Progenitor cell of endocrine pancreas (in vitro differentiated cells): ENCODE measurements at places on chromosomes 4 and X. TPM values are rescaled to one million over a fixed set of nuclear protein-coding genes. Genes with fewer than 3 reads are reported as not detected.

- no peak for DNase-seq
Observed at GRCh38 chr4:169439244-169439643, 168.5 kb upstream of the SH3RF1 start.

GRCh38 chr4:87551361-87551760 is 22.2 kb upstream of the SPARCL1 start:
- DNase-seq, result no peak

- DNase-seq, result peak; percentile 86
Observed at GRCh38 chrX:17374619-17375366, at the start of gene NHS. NHS (plus strand) TSS chrX:17375200; CDS start chrX:17375758, 558 bp downstream.

The APLN gene
- total RNA-seq, result 0.14 and 0.38 TPM in 2 replicates

The CAPN6 gene
- total RNA-seq, result 96.5 and 104 TPM in 2 replicates

The ZCCHC12 gene
- 2.3 and 3.2 TPM in 2 replicates for total RNA-seq

- DNase-seq, result no peak
Observed at GRCh38 chr4:99708551-99708950, 50.9 kb upstream of the C4orf54 start.

DNA sequence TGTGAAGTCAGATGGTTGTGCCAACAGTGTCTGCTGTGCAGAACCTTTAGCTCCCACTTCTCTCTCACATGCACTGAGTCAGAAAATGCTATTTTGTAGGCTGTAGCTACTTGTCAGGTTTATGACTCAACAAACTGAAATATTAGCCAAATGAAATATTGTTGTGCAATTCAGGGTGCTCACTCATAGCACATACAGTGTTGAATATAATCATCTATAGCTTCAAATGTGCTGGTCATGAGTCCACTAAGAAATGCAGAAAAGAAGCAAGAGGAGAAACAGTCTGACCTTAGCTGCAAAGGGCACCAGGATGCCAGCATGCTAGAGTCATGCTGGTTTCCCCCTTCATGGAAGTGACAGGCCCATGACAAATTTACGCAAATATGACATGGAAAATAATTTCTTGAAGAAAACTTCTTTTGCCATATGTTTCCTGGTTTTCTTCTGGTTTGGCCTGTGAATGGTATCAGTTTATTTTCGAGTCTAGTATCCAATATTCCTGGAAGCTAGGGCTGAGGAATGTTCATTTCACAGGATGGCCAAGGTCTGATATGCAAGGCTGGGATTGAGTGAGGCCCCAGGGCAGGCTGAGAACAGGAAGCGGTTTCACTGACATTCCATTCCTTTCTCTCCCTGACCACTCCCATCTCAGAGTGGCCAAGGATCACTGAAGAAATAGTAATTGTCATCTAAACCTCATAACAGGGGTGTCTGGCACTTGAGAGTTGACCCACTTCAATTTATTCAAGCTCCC is 10.3 kb upstream of the CXCL2 start:
- no peak for DNase-seq

The MSL3 gene
- 32.1 and 33.3 TPM in 2 replicates for total RNA-seq

The MAGEA1 gene
- total RNA-seq, result not detected in 2 replicates

GRCh38 chrX:104315555-104315954 is 60.8 kb upstream of the ESX1 start:
- no peak for DNase-seq

DNA sequence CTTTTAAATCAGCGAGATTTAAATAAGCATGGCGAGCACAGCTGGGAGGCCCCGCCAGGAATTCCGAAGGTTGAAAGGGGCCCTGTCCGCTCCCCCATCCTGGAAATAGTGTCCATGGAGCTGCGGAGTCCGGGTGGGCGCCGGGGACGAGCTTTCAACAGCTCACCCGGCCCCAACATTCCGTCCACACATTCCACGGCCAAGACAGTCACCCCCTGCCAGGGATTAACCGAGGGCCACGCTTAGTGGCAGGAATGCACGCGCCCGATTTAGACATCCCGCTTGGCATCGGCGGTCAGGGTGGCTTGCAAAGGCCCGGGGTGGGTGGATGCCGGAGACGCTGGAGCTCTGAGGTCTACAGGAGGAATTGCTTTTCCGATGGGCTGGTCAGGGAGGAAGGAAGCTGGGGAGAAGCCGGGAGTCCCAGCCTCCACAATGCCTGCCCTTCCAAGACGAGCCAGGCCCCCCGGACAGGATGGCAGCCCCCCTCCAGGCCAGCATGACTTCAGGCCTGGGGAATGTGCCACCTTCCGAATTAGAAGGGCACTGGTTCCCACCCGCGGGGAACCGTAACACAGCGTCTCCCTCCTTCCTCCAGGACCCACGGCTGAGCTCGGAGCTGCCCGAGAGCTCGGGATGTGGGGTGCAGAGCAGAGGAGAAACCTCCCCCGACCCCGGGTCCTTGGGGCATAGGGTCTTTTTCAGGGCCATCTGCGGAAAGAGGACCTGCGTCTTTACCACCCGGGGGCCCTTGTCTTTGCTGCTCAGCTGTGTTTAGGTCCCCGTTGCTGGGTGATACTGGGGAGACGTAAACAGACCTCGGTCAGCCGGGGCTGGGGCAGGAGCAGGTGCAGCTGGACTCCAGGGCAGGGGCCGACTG is 26.9 kb upstream of the PPP2R3B start:
- DNase-seq, result no peak

GRCh38 chr4:4339504-4340085 is 47.3 kb upstream of the NSG1 start:
- no peak for DNase-seq

- DNase-seq, result no peak
Observed at GRCh38 chr4:6197433-6198174, 2.7 kb downstream of the JAKMIP1 start.

The FSTL5 gene
- 10.6 and 15.5 TPM in 2 replicates for total RNA-seq

GRCh38 chr4:48470137-48470536 is 13.0 kb upstream of the SLC10A4 start:
- DNase-seq, result no peak

The PARM1 gene
- 6.4 and 7.4 TPM in 2 replicates for total RNA-seq

The BEX2 gene
- 36.0 and 42.0 TPM in 2 replicates for total RNA-seq

The HPGDS gene
- not detected in 2 replicates for total RNA-seq

DNA sequence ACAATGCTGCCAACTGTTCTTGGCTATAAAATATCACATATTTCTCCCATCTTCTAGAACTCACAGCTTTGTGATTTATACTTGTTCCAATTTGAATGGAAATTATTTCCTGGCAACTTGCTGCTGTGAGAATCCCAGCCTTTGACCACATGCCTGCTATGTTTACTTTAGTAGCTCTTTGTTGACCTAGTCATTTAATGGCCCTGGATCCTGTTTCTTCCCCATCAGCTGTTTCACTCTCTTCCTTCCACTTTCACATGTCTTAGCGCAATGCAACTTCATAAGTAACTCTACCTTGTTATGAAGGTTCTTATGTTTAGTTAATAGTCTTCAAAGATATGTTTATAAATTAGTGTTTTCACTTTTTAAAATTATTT is 1973.6 kb upstream of the AGA start:
- DNase-seq, result no peak
